ENCODE measurements at places on chromosomes 3 and 15.

- DNase-seq = no peak
Measured at GRCh38 chr3:66035763-66036477, 2.8 kb downstream of the MAGI1 start.

- no peak for DNase-seq
Measured at GRCh38 chr15:89487791-89488190, 8.6 kb downstream of the RHCG start.

DNA sequence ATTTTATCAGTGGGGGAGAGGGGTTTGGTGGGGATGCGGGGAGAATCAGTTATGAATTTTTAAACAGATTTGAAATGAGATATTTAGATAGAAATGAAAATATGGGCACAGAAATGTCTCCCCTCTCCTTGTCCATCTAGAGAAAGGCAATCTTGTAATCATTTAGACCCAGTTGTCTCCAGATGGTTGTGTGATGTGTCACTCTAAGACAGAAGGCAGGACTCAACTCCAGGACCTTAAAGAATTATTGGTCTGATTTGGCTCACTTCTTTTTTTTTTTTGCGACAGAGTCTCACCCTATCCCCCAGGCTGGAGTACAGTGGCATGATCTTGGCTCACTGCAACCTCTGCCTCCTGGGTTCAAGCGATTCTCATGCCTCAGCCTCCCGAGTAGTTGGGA, 77.2 kb downstream of the EOMES start:
- no peak for DNase-seq

DNA sequence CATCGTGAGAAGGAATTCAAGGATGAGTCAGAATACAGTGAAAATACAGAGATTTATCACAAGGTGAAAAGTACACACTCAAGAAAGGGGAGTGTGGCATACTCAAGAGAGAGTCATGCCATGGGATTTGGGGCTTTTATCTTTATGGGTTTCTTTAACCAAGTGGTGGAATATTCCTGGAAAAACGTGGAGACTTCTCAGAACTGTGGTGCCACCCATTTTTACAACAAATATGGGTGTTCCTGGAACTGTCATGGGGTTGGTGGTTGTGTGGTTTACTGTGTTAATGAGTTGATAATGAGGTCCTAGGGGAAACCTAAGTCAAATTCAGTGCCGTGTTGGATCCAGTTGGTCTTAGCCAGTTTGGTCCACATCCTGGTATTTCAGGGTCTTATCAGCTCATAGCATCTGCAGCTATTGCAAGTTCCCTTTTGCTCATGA, 497.2 kb downstream of the GABRG3 start:
- DNase-seq = no peak

DNA sequence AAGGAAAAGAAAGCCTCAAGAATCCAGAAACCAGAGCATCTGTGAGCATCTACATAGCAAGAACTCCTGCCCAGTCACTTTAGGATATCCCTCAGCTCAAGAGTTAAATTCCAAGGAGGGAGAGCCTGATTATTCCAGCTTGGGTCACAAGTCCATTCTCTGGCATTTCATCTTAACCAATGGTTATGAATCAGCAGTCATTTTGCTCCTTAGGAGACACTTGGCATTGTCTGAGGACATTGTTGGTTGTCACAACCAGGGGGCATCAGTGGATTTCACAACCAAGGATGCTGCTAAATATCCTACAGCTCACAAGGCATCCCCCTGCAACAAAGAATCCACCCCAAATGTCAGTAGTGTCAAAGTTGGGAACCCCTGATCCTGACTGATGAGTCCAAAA, 51.0 kb upstream of the LMCD1 start:
- DNase-seq = no peak

GRCh38 chr3:59444294-59444671, 394.5 kb upstream of the CFAP20DC start:
- DNase-seq = no peak

DNA sequence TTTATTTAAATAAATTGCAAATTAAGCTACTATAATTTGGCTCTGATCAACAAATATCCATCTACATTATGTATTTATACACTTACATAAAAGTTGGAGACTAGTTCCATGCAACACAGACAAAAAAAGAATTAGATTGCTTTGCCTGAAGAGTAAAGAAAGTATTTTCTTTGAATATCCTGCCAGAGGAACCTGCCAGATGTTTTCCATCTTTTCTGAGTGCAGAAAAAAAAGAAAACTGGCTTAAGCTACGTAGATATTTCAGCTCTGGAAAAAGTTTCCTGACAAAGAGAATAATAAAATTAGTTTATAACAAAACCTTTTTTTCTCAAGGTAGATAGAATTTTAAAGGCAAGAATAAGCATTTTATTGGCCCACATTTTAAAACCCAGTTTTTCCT, 607.5 kb upstream of the NAALADL2 start:
- DNase-seq = no peak

DNA sequence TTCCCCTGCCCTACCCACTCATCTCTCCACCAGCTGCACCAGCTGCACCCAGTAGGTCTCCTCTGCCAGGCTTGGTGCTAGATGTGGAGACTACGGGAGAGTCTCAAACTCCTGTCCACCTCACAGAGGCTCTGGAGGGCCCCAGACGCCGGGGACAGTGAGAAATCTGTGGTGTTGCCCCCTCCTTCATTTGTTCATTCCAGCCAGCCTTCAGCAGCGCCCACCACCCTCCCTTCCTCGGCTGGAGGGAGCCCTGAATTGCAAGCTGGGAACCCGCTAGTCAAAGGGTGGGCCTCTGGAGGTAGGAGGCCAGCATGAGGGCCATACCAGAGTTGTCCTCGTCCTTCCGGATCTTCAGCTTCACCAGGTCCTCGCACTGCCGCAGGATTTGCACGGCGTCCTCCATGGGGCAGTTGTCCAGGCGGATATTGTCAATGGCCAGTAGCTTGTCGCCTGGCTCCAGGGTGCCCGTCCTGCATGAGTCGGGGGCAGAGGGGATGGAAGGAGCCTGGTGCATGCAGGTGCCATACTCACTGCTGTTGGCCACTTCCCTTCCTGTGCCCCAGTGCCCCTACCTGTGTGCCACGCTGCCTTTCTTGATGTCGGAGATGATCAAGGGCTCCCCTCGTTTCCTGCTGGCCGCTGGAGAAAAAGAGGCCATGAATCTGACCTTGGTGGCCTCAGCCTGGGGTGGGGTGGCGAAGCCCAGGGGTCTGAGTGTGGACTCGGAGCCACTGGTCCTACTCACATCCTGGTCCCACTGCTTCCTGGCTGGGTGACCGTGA, 29.1 kb downstream of the GRIP2 start:
- DNase-seq = no peak

GRCh38 chr3:69838696-69839515, 99.6 kb downstream of the MITF start:
- no peak for DNase-seq

GRCh38 chr3:8760091-8760490, 9.3 kb downstream of the OXTR start:
- DNase-seq = no peak

DNA sequence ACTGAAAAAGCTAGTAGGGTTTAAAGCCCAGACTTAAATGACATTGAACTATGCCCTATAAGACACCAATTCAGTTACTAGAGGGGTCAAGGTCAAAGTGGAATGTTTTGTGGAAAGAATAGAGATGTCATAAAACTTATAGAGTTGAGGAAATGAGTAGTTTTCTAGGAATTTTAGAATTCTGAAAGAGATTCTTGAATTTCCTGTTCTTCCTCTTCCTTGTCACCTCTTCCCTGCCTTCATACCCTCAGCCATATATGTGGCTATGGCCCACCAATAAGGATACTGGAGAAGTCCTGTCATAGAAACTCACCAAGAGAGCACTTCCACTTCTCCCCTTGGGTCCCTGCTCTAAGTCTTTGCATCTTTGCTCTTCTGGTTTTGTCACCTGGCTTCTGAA, 104.9 kb upstream of the TGFBR2 start:
- DNase-seq = no peak

- no peak for DNase-seq
Measured at GRCh38 chr15:77988347-77989295, 88.9 kb downstream of the TBC1D2B start.

- DNase-seq = no peak
Measured at GRCh38 chr3:108150200-108150599, 59.4 kb upstream of the CD47 start.

GRCh38 chr15:55007561-55007960, 189.2 kb downstream of the RSL24D1 start:
- no peak for DNase-seq

GRCh38 chr3:165984589-165984988, 147.4 kb upstream of the BCHE start:
- DNase-seq = no peak

DNA sequence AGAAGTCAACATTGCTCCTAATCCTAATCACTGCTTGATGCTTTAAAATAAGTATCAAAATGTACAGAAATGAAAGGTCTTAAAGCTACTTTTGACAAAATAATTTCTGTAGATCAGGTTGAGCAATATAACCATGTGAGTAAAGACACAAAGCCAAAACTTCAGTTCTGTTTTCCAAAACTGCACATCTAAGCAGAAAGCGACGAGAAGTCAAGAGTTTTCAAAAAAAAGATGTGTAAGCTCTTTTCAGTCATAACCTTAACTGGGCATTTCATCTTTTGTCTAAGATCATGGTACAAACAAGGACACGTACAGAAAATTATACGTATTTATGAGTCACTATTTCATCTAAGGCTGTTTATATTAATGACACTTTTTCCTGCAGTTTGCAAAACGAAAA, 608.8 kb downstream of the FOXP1 start:
- no peak for DNase-seq

GRCh38 chr15:49370782-49371181, 52.3 kb upstream of the FGF7 start:
- no peak for DNase-seq

- DNase-seq = no peak
Measured at GRCh38 chr15:96586901-96587300, 256.4 kb downstream of the NR2F2 start.

- no peak for DNase-seq
Measured at GRCh38 chr15:61411902-61412510, 182.9 kb upstream of the RORA start.

- no peak for DNase-seq
Measured at GRCh38 chr3:47849699-47850563, 47.0 kb downstream of the DHX30 start.

GRCh38 chr15:87896936-87897335, 359.6 kb downstream of the NTRK3 start:
- no peak for DNase-seq

- no peak for DNase-seq
Measured at GRCh38 chr15:50993598-50993997, 85.1 kb downstream of the AP4E1 start.

DNA sequence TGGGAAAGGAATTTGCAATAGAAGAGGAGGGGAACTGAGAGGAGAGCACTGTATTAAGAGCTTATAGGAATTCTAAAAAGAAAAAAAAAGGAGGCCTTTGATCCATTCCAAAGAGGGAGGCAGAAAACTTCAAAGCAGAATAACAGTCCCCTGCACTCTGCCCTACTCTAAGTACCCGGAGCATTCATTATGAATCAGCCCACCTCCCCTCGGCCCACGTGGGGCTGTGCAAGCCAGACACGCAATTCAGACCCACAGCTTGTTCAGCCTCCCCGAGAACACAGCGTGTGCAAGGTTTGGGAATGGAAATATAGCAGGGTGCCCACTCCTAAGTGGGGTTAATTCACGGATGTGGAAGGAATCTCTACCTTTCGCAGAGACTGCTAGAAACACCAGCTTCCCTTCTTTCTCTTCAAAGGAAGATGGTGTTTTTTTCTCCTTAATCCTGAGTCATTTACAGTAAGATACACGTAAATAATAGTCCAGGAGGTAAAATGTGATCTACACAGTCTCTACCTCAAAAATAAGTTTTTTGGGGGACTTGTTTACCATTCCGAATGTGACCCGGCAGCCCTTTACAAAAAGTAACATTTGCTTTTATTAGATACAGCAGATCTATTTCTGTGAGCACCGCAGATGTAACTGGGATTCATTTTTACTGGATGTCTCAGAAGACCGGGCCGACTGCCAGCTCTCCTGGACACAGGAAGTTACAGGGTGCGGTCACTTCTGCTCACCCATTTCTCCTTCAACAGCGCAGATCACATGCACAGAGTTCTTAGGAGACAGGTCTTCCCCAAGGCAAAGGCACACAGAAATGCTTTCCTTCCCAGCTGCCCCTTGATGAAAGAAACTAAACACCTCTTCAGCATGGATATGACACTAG, 768.5 kb upstream of the CFAP20DC start:
- DNase-seq = no peak

DNA sequence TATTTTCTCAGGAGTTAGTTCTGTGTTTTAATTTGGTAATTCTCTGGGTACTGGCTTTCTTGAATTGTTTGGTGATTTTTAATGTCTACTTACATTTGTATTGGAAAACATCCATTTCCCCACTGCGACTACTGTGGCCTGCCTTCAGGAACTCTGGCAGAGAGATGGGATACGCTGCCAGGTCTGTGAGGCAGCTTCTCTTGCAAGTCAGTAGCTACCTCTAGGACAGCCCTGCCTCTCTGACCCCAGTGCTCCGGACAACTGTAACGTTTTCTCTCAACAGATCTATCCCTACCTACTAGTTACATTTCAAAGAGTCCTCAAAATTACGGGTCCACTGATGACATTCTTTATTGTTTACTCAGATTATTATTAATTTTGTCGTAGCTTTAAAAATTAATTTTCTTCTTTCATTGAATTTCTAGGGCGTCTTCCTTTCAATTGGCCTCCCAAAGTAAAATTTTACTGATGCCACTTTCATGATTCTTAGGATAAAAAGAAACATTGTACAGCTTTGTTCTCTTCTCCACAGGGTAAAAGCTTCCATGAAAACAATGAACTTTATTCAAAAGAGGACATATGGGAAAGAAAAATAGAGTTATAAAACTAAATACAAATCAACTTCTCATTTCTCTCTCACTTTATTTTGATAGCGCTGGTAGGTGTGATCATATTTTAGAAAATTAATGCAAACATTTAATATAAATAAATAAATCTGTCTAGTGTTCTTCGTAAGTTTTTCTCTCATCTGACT, 123.2 kb upstream of the GOLGA8J start:
- DNase-seq = no peak

GRCh38 chr15:63530235-63530634, 25.8 kb downstream of the USP3 start:
- DNase-seq = no peak

- DNase-seq = no peak
Measured at GRCh38 chr3:150878996-150879575, 26.2 kb downstream of the MINDY4B start.

DNA sequence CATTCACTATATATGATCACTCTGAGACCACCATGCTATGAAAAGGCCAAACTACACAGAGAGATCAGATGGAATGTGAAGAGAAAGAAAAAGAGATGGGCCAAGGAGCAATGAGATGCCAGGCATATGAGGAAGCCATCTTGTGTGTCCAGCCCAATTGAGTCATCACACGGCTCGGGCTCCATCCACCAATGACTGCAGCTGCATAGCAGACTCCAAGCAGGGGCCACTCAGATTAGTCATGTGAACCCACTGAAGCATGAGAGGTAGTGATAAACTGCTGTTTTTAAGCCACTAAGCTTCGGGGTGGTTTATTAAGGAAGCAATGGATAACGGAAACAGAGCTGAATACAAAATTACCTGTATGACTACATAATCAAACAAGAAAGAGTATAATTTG, 185.9 kb downstream of the SUCLG2 start:
- DNase-seq = no peak

- DNase-seq = no peak
Measured at GRCh38 chr3:176469694-176470205, 727.5 kb downstream of the TBL1XR1 start.
